ENCODE measurements at places on chromosomes 6 and 20.

DNA sequence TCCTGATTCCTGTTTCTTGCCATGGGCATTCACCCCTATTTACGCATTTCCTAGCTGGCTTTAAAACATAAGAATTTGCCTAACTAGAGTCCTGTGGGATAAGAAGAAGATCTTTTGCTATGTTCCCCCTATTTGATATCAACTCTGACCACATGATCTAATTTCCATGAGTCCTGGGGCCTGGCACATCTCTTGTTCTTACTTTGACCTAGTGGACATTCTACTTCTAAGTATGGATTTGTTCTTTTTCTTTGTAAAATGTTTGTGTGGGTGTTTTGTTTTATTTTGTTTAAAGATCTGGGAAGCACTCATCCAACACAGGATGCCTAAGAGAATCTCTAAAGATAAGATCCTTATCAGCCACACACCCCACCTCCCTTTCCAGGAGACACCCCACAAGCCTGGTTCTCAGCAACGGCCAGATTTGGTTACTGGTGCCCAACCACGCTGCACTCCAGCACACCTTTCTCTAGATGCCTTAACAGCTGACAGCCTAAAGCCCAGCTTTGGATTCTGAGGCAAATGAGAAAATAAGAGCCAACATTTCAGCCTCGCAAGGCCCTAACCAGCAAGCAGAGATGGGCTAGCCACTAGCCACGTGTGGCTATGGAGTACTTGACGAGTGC is 74.7 kb downstream of the SLC23A2 start:
- DNase-seq = no peak

DNA sequence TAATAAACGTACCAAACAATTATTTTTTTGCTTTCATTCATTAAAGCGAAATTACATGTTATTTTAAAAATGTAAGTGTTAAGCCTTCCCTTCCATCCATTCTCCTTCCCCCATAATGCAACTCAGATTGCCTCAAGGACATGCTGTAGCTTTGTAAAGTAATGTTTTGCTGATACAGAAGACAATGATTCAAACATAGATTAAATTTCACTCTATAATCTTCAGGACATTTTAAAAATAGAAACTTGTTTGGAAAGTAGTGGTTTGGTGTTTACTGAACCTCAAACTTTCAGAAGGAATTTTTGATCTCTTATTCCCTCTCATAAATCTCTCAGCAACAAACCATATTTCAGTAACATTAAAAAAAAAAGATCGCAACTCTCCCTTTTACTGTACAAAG is 350.9 kb upstream of the HSF2 start:
- DNase-seq = no peak

- DNase-seq = no peak
Observed at GRCh38 chr6:145086197-145086596, 649.1 kb downstream of the EPM2A start.

DNA sequence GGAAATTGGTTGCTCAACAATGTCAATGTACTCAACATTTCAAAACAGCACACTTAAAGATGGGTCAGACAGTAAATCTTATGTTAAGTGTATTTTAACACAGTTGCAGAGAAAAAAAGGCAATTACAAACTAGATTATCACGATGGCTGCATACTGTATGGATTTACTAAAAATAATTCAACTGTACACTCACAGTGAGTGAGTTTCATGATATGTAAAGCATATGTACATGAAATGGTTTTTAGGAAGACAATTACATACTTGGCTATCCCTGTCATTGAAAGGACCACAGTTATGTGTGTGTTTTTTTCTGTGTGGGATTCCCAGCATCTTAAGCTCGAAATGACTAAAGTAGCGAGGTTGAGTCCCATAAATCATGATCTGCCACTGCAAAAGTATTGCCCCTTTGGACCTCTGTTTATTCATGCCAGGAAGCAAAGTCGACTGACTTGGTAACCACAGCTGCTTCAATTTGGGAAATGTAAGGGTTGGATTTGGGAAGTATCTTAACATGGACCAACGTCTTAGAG is 5.5 kb upstream of the SALL4 start:
- DNase-seq = no peak

- DNase-seq = no peak
Observed at GRCh38 chr6:1901556-1901955, 291.8 kb downstream of the FOXC1 start.

DNA sequence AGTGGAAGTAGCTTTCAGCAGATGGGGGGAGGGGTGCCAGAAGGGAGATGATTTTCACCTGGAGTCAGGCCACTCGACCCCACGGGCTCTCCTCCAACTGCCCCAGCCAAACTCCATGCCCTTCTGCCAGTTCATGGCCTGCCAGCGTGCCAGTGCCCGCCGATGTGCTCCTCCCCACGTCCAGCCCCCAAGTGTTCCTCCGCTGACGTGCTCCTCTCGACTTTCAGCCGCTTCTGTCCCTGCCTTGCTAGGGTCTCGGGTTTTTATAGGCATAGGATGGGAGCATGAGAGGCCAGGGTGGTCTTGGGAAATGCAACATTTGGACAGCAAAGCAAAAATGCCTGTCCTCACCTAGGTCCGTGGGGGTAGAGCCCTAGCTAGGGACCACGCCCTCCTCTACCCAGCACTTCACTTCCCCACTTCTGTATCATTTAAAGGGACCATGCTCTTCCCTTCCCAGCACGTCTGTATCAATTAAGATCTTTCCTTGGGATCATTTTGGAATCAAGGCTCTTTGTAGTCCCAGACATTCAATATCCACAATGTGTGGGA is 54.4 kb downstream of the PRND start:
- no peak for DNase-seq

DNA sequence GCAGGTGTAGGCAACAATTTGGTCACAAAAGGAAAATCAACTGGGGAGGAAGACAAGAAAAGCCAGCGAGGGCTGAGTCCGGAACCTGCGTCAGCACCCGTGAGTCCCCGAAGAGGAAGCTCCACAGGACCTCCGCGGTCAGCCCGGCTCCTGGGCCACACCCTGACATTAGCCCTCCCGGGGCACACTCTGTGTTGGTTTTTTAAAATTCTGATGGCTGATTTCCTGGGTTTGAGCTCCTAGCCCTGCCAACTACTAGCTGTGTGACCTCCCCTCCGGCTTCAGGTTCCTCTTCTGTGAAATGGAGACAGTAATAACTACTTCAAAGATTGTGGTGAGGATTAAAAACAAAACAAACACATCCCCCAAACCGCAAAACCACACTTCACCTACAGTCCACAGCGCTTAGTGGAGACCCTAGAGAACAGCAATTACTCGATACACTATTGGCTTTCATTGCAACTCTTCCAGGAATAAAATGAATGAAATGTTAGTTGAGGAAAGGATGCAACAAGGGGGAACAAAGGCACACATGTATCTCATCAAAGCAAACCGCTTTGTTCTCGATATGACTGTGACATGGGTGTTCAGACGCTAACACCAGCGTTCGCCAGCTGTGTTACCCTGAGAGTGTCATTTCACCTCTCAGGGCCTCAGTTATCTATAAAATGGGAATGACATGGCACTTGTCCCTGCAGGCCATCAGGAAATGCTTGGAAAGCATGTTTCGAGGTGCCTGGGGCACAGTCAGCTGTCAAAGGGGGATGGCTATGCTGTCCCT is 985 bp downstream of the ZBP1 start:
- DNase-seq = no peak
